Stimulated activated CD4-positive, alpha-beta T cell treated with anti-CD3 and anti-CD28 coated beads, Interleukin-12 subunit alpha, Interleukin-12 subunit beta, amount 100 ng/mL, for 48 hours (primary cell): ENCODE measurements at places on chromosomes 2 and 18.

DNA sequence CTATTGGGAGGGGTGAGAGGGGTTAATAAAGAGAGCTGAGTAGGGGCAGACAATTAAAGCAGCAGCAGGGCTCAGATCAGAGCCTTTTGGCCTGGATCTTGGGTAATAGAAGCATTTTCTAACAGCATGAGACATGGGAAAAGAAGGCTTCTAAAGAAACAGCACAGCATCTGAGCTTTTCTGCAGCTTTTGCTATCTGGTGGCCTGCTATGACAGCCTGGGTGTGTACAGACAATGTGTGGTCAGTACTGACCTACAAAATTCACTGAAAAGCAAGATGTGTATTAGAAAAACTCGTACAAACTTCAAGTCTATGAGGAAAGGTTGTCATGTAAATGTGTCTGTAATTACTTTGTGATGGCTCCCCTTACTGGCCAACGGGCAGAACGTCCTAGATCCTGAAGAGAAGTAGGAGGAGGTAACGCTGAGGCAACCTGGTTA lies 95.6 kb downstream of the GALNT3 start:
- DNase-seq = no peak

DNA sequence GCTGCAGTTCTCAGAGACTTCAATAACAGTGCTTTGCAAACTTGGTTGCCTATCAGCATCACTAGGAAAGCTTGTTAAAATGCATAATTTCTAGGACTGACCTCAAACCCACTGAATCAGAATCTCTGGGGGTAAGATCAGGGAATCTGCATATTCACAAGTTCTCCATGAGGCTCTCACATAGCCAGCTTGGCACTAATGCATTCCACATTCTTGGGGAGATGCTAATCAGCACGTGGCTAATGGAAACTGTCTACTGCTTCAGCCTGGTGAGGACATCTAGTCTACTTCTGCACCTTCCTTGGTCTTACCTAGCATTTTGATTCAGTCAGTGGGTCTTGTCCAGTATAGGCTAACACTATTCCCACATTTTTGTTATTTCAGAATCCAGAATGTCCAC lies 56.3 kb downstream of the RBKS start:
- no peak for DNase-seq

- DNase-seq = no peak
Measured at GRCh38 chr2:239122421-239123110, 274.7 kb downstream of the TWIST2 start.

GRCh38 chr2:222920657-222921186 lies 59.9 kb downstream of the ACSL3 start:
- DNase-seq = no peak

GRCh38 chr2:195410074-195410671 lies 246.9 kb upstream of the SLC39A10 start:
- DNase-seq = no peak

DNA sequence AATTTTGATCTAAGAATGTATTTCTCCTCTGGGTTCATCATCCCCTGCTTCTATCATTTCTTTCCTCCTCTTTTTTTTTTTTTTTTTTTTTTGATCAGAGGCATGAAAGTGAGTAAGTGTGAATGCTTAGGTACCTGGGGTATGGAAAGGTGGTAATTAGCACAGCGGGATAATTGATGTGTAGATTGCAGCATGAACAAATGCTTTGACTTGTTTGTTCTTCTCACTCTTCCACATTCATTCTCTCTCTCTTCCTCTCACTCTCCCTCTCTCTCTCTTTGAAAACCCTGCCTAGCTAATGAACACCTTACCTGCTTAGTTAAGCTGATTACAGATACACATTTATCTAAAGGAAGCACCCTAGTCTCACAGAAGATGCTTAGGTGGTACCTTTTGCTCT lies 74.7 kb downstream of the ZEB2 start:
- no peak for DNase-seq

DNA sequence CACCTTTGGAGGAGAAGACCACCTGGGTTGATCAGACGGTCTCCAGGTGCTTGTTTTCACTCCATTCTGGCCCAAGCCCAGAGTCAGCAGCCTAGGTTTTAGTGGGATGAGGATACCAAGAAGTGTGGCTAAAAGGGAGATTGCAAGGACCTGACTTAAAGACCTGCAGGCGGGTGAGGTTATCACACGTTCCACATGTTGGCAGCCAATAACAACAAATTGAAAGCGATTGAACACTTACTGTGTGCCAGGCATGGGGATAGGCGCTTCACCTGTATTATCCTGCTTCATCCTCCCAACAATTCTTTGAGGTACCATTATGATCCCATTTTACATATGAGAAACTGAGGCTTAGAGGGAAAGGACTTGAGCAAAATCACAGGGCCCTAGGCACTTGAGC lies 5.0 kb downstream of the ARL4C start:
- DNase-seq = no peak

GRCh38 chr2:109335631-109336176 lies 206.7 kb downstream of the SH3RF3 start:
- no peak for DNase-seq

GRCh38 chr2:157808421-157808820 lies 67.7 kb downstream of the ACVR1 start:
- no peak for DNase-seq

- DNase-seq = no peak
Measured at GRCh38 chr2:9232886-9233285, 26.3 kb downstream of the ASAP2 start.

GRCh38 chr2:120052597-120052996 lies 39.7 kb downstream of the EPB41L5 start:
- no peak for DNase-seq

- no peak for DNase-seq
Measured at GRCh38 chr2:191622374-191623320, 55.3 kb upstream of the NABP1 start.

DNA sequence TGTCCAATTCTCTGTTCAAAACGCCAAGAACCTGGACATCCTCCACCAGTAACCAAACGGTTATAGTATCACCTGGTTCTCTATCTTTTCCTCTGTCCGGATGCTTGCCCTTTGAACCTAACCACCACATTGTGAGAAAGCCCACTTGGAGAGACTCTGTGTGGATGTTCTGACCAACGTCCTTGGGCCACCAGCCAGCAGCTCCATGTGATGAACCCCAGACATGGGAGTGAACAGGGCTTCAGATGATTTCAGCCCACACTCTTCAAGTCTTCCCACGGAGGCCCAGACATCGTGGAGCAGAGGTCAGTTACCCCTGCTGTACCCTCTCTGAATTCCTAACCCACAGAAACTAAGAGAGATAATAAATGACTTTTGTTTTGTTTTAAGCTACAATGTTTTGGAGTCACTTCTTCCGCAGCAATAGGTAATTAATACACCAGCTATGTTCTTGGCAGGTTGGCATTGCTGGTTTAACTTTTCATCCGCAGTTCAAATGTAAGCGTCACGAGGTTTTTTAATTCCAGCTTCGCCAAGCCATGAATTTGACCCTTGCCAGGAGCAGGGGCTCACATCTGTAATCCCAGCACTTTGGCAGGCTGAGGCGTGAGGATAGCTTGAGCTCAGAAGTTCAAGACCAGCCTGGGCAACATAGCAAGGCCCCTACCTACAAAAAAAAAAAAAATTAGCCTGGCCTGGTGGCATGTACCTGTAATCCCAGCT lies 36.1 kb upstream of the ZNF532 start:
- DNase-seq = no peak

DNA sequence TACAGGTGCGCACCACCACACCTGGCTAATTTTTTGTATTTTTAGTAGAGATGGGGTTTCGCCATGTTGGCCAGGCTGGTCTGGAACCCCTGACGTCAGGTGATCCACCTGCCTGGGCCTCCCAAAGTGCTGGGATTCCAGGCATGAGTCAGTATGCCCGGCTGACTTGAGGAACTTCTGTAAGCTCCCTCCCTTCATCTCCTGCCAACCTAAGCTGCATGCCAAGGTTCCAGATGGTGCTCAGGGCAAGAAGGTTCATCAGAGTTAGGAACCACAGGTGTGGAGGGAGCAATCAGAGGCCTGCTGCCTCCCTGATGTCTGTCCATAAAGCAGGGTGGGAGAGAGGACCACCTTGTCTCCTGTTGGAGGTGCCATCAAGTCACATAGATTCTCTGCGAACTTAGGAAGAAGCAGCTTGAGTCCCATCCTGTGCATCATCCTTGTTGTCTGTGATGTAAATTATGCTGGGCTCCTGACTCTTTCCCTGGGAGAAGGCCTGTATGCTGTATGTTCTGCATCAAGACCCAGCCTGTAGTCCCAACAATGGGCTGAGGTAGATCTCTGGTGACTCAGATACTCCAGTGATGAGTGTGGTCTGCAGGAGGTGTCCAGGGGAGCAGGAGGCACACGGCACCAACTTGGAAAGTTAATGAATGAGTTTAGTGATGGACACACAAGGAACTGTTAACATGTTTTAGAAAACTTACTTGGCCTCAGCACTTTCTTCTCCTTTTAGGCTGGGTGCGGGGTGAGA lies 53.1 kb downstream of the TMEM17 start:
- no peak for DNase-seq

DNA sequence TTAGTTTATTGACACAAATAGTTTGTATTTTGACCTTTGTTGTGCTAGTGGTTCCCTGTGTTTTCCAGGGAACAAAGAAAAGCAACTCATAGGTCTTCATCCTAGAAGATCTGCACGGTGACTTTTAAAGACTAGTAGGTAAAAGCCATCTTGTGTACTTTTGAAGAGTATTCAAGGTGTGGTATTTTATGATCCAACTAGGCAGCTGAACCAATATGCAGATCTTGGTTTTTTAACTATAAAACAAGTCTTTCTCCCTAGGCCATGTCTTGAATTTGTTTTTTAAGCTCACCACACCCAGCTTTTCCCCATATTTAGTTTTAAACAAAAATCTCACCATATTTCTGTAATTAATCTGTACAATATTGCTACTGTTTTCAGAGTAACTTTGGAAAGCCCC lies 30.0 kb upstream of the MYO1B start:
- no peak for DNase-seq

- DNase-seq = no peak
Measured at GRCh38 chr2:194567661-194568017, 1089.4 kb upstream of the SLC39A10 start.

- DNase-seq = no peak
Measured at GRCh38 chr2:96391153-96391827, 55.7 kb downstream of the NCAPH start.

- no peak for DNase-seq
Measured at GRCh38 chr2:177882501-177882900, 190.1 kb downstream of the PDE11A start.

DNA sequence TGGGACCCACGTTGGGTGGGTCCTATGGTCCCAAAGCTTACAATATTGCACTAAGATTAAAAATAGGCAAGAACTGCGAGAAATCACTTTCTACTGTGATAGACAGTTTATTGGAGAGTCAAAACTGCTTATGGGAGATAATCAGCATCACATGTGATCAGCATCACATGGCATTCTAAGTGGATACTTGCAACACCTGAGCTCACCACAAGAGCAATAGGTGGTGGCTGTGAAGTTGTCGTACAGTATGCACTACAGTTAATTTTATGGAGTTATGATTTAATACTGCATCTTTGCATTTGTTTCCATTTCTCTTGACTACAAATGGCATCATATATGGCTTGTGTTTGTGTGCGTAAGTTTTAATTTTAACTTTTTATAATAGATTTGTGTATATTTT lies 11.6 kb downstream of the PNO1 start:
- no peak for DNase-seq

GRCh38 chr2:204860274-204860673 lies 315.0 kb downstream of the PARD3B start:
- no peak for DNase-seq

GRCh38 chr2:20494241-20494640 lies 47.4 kb downstream of the RHOB start:
- DNase-seq = no peak

DNA sequence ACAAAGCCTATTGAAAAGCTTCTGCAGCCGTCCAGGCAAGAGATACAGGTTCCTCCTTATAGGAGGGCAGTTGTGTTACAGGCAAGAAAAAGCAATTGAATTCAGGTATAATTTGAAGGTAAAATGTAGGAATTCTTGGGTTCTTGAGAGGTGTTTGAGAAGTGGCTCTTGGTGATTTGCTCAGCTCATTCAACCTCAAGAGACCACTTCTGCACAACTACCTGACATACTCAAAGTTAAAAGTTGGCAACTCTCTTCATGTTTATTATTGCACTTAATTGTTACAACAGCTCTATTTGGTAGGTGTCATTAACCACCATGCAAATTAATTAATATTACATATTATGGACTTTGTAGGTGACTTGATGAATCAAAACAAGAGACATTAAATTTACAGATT lies 753.2 kb downstream of the ADCYAP1 start:
- no peak for DNase-seq

- no peak for DNase-seq
Measured at GRCh38 chr2:105645031-105645937, 99.4 kb upstream of the NCK2 start.

- no peak for DNase-seq
Measured at GRCh38 chr2:35495182-35495581, 860.4 kb upstream of the CRIM1 start.

DNA sequence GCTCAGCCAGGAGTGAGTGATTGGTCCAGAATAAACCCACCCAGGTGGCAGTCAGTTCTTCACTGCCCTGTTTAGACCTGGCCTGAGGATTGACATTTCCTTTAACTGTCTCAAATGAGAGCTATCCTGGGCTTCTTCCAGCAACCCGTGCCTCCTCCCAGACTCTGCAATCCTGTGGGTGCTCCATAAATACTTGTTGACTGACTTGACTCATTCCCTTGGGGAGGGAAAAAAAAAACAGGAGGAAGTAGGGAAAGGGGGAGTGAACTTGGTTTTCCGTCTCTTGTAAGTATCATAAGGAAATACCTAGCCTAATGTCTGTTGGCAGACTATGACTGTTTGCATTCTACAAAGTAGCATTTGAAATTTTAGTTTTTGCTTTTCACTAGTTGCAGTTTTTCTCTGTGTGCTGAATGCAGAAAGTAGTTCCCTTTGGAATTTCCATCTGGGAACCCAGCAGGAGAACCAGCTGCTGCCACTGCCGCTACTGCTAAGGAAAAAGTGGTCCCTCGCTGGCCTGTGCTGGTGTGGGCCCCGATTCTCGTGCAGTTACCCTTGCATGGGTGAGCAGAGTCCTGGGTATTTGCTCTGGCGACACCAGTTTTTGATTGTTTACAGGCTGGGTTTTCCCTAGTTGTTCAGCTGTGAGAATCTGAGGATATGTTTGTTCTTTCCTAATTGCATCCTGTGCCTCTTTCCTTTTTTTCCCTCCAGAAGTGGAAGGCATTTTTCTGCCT lies 78.8 kb downstream of the TGOLN2 start:
- no peak for DNase-seq

GRCh38 chr2:72972352-72973136 lies 55.2 kb downstream of the EMX1 start:
- DNase-seq = no peak

GRCh38 chr18:9290156-9290555 lies 44.4 kb upstream of the TWSG1 start:
- no peak for DNase-seq
